ENCODE measurements at places on chromosomes 6 and 20.

GRCh38 chr20:44247586-44248409 lies 690 bp downstream of the GDAP1L1 start:
- DNase-seq = no peak

DNA sequence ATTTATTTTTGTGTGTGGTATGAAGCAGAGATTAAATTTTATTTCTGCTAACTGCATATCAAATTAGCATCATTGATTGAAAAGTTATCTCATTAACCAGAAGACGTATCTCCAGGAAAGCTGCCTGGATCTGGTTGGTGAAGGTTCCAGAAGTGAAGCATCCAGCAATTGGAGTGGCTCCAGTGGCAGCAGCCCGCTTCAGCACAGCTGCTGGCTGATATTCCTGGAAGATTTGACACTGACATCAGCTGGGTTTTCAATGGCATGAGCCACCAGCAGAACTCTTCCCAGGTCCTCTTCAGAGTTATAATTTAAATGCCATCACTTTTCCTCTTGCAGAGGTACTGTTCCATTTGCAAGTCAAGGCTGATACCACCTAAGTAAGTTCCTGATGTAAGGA lies 363.5 kb downstream of the BCKDHB start:
- no peak for DNase-seq

DNA sequence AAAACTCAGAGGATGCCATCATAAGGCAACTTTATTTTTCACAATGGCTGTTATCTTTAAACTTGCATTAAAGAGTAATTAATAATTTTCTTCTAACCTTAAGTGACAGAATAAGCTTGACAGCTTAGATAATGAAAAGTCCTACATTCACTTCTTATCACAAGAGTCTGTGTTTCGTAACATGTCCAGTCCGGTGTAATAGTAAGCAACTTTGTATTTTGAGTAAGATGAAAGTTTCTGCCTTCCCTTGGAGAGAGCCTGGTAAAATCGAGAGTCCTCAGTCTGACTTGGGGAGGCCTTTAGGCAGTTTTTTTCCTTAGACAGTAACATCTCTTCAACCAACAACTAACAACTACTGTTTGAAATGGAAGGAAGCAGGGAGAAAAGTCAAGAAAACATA lies 195.6 kb downstream of the GRM1 start:
- no peak for DNase-seq

DNA sequence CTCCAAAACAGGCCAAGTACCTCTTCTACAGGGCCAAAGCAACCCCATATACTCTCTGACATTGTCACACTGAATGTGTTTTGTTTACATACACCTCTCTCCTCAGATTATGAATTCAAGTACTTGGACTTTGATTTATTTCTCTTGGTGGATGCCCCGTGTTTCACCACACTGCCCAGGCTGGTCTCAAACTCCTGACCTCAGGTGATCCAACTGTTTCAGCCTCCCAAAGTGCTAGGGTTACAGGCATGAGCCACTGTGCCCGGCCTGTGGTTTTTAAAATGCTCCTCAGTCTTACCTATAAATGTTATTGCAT lies 16.1 kb downstream of the CSNK2A1 start:
- DNase-seq = no peak

DNA sequence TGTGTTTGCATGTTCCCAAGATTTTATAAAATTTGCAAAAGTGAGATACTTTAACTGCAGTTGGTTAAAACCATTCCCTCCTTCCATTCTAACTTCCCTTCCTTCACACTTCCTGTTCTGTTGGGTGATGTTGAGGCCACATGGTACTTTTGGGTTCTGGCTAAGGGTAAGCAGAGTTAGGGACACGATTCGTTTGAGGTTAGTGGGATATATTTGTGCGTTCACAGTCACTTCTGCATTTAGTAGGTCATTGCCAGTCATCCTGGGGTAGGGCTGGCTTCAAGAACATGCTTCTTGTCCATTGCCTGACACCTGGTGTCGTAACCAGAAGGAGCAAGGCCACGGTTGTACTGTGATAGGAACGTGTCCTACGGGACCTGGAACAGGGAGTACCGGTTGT lies 340.1 kb downstream of the ZFAND3 start:
- DNase-seq = no peak

DNA sequence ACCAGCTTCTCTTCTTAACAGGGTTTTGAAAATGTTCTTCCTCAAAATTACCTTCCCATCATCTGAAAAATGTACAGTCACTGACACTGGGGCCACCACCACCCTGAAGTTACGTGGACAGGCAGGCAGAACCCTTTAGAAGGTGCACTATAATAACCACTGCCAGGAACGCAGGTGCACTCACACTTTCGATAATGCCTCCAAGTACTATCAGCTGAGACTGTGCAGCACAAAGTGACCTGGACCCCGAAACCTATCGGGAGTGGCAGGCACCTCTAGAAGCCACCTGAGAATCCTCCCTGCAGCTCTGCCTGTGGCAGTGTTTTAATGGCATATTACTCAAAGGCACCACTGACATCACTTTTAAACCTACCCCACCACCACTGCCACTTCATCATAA lies 66.4 kb downstream of the TRERF1 start:
- no peak for DNase-seq
